PC-9 (cell line): ENCODE measurements at places on chromosomes 7 and 10.

- H3K4me1 ChIP-seq = no peaks in the 10 kb centered on the region
- no peak overlapping the region for H3K27ac ChIP-seq
- no peak overlapping the region for H3K4me3 ChIP-seq
- no peaks in the 10 kb centered on the region for H3K36me3 ChIP-seq
- DNase-seq = no peak
These were observed 680.9 kb upstream of the LRRTM3 start for GRCh38 chr10:66244953-66245352.

DNA sequence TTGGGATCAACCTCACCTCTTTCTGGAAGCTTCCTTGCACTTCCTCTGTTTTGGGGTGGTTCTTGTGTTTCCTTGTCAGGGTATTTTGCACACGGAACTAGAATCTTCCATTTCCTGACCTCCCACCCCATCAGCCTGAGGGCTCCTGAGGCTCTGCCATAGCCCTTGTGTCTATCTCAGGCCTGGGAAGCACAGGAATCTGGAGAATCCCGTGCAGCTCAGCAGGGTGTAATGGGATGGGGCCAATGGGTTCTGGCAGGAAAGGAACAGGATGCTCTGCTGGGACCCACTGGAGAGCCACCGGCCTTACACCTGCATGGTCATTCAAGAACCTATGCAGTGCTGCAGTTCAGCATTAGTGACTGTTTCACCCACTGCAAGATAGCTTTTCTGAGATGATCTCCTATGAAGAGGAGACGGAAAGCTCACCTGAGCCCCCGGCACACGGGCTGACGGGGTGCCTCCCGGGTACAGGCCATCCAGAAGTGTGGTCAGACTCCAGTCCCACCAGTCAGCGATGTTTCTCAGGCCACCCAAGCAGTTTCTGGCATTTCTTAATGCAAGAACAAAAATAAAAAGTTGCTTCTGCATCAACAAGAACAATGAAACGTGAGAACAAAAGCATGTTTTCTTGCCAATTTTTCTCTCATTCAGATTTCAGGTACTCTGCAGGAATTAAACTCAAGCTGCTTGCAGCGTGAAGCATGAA, 133.2 kb downstream of the PKD1L1 start:
- no peak for DNase-seq
- H3K27ac ChIP-seq = no peak overlapping the region
- H3K36me3 ChIP-seq = no peaks in the 10 kb centered on the region
- H3K27me3 ChIP-seq = no peaks in the 10 kb centered on the region
- H3K4me1 ChIP-seq = peaks cover 38% of the 10 kb centered on the region

DNA sequence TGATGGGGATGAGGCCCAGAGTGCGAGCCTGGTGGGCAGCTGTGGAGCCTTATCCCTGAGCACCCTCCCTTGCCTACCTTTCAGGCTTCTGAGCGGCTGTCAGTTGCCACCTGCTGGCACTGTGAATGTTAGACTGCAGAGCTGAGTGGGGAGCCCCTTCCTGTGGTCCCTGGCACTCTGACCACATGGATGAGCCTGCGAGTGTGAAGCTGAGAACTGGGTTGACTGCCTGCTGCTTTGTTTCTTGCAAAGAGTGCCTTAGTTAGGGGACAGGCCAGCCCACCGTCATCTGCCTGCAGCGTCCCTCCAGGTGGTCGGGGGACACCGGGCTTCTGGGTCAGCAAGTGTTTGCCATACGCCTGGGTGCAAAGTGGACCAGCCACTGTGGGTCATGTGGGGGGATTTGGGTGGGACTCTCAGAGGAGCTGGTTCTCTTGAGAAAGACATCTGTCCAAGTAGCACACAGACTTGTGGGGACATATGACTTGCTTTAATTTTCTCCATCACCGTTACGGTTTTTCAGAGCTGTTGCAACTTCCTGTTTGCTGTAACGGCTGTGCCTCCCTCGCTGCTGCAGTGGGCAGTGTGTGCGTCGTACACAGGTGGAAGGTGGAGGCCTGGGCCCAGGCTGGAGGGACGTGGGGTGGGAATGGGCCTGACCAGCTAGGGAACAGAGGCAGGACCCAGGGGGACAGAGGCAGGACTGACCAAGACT, 13.7 kb downstream of the INPP5A start:
- H3K36me3 ChIP-seq = no peaks in the 10 kb centered on the region
- no peaks in the 10 kb centered on the region for H3K4me1 ChIP-seq
- no peak for DNase-seq
- H3K27ac ChIP-seq = no peak overlapping the region

- H3K27ac ChIP-seq = no peak overlapping the region
- DNase-seq = no peak
- no peaks in the 10 kb centered on the region for H3K27me3 ChIP-seq
- no peaks in the 10 kb centered on the region for H3K4me1 ChIP-seq
These were observed 80.7 kb downstream of the FZD1 start for GRCh38 chr7:91344911-91345310.

DNA sequence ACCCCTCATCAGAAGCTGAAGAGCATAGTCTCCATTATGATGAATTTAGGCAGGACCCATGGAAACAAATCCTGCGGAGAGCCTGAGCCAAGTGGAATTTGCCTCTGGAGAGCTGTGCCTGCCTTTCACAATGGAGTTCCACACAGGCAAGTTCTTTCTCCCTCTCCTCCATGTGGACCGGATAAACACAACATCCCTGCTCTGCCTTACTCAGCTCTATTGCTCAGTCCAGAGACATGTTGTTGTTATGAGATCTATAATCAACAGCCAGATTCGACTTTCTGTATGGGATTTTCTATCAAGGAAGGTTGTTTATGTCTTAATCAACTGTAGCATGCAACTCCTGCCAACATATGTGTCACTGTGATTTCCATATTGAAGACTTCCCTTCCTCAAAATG, 59.5 kb upstream of the ELMO1 start:
- no peaks in the 10 kb centered on the region for H3K4me1 ChIP-seq
- H3K4me3 ChIP-seq = no peak overlapping the region
- no peaks in the 10 kb centered on the region for H3K36me3 ChIP-seq
- no peaks in the 10 kb centered on the region for H3K27me3 ChIP-seq
- no peak for DNase-seq
- H3K27ac ChIP-seq = no peak overlapping the region

- no peaks in the 10 kb centered on the region for H3K4me1 ChIP-seq
- no peaks in the 10 kb centered on the region for H3K36me3 ChIP-seq
- no peak overlapping the region for H3K4me3 ChIP-seq
- no peak overlapping the region for H3K27ac ChIP-seq
- DNase-seq = no peak
These were observed 175.7 kb downstream of the LRRN3 start for GRCh38 chr7:111266613-111267012.

- H3K36me3 ChIP-seq = no peaks in the 10 kb centered on the region
- DNase-seq = no peak
- H3K4me3 ChIP-seq = no peak overlapping the region
These were observed 154.9 kb upstream of the TMEM72 start for GRCh38 chr10:44756216-44756615.

- no peak overlapping the region for H3K4me3 ChIP-seq
- H3K27ac ChIP-seq = no peak overlapping the region
- no peaks in the 10 kb centered on the region for H3K27me3 ChIP-seq
- no peak for DNase-seq
These were observed 88.4 kb upstream of the SAMD8 start for GRCh38 chr10:75023074-75023473.

GRCh38 chr7:155669717-155670505, 25.4 kb downstream of the RBM33 start:
- no peak overlapping the region for H3K27ac ChIP-seq
- H3K36me3 ChIP-seq = peaks cover 15% of the 10 kb centered on the region; the same call in 1 of the 2 replicates
- no peak overlapping the region for H3K4me3 ChIP-seq
- no peaks in the 10 kb centered on the region for H3K27me3 ChIP-seq
- H3K4me1 ChIP-seq = no peaks in the 10 kb centered on the region

DNA sequence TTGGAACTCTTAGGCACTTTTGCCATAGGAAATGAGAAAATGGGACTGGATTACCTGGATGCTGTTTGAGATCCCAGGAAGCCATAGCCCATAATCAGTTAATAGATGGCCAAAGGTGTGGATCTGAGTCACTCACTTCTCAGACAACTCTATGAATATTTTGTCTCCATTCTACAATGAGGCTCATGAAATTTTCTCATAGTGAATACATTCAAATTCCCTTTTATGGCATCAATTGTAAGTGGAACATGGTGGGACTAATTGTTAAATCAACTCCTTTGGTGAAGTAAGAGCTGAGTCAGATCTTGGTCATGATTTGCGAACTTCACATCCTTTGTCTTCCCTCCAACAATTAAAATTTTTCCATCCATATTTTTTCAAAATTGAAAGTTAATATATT, 222.1 kb downstream of the ARL4A start:
- no peak for DNase-seq
- no peak overlapping the region for H3K4me3 ChIP-seq
- H3K36me3 ChIP-seq = no peaks in the 10 kb centered on the region
- no peaks in the 10 kb centered on the region for H3K27me3 ChIP-seq
- H3K4me1 ChIP-seq = no peaks in the 10 kb centered on the region

- no peaks in the 10 kb centered on the region for H3K4me1 ChIP-seq
- H3K27me3 ChIP-seq = no peaks in the 10 kb centered on the region
- H3K36me3 ChIP-seq = no peaks in the 10 kb centered on the region
- no peak for DNase-seq
- H3K27ac ChIP-seq = no peak overlapping the region
These were observed 58.1 kb upstream of the KIAA1217 start for GRCh38 chr10:24150853-24151252.

DNA sequence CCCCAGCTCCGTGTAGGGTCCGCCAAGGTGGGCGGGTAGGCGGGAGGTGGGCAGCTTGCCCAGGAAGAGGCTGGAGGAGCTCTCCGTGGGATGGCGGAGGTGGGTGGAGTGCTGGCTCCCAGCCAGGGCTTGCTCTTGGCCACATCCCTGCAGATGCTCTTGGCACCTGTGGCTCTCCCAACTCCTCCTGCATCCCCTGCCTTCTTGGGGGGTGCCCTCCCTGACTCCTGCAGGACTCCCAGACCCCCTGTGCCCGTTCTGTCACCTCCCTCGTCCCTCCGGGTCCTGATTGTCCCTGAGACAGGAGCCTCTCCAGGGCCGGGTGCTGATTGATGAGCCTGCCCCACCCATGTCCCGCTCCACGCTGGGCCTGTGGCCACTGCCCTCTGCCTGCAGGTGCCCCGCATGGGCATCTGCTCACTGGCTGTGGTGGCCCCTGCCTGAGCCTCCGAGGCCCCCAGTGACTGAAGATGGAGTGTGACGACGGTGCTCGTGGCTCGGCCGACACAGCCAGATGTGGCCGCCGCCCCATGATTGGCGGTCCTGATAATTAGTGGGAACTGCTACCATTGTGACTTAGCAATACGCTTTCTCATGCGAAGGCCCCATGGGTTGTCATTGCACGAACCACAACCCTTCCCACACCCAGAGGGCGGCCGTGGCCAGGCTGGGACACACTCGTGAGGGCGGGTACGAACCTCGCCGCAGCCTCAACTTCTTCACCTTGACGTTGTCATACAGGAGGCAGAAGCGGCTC, 23.6 kb downstream of the CFAP46 start:
- H3K4me1 ChIP-seq = no peaks in the 10 kb centered on the region
- H3K27ac ChIP-seq = no peak overlapping the region
- no peak overlapping the region for H3K4me3 ChIP-seq
- peaks cover 14% of the 10 kb centered on the region for H3K27me3 ChIP-seq
- H3K36me3 ChIP-seq = no peaks in the 10 kb centered on the region

DNA sequence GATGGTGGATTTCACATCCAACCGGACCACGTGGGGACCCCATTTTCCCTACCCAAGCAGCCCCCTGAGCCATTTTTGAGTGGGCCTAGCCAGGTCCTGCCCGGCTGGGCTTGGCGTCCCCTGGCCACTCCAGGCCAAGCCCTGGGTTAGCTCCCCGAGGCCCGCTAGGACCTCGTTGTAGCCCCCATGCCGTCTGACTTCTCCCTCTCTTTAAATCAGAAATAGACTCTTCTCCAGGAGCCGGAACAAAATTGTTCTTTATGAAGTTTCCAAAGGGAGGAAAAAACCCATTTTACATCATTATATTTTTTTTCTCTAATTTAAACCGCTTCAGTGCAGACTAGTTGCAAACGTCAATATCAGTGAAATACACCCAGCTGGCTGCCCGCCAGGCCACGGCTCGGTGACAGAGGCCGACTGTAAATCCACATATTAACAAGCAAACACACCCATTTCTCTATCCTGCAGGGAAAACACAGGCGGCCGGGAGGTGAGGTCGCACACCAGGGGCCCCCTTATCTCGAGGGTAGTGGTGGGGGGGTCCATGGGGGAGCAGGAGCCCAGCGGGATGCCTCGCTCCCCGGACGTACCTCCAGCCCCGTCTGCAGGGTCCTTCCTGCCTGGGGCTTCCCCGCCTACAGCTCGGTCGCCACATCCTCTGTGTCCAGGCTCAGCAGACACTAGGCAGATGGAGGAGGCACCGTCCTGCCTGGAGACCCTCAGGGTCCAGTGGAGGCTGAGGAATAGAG, 72.7 kb downstream of the ELFN1 start:
- H3K27ac ChIP-seq = no peak overlapping the region
- DNase-seq = no peak
- H3K4me3 ChIP-seq = no peak overlapping the region
- H3K36me3 ChIP-seq = no peaks in the 10 kb centered on the region
- no peaks in the 10 kb centered on the region for H3K4me1 ChIP-seq
- H3K27me3 ChIP-seq = peaks cover 42% of the 10 kb centered on the region

DNA sequence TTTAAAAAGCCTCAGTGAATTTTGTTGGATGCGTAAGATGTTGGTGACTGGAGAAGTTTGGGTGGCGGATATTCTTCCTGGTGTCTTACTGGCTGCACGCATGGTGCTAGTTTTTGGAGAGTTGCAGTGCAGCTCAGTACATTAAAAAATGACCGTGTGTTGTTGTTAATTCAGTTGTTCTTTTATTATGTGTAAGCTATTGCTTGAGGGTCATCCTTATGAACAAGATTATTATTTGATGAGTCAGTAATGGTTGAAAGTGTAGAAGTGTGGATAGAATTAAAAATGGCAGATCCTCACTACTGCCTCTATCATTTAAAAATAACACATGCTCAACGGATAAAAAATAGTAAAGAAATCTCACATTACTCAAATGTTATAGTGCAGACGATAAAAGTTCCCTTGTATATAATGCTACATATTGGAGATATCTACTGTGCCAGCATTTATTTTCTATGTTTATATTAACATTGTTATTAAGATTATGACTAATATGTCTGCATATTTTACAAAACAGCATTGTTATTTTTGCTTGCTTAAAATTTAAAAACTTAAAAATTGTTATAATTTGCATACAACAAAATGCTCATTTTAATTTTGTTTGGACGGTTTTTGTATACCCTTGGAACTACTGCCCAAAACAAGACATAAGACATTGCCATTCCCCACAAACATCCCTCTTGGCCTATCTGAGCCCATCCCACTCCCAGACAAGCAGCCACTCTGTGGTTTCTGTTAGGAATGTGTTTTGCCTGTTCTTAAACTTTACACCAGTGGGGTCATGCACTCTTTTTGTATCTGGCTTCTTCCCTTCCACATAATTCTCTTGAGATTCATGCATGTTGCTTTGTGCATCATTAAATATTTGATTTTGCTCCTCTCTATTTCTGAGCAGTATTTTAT, 142.0 kb downstream of the DOCK1 start:
- no peaks in the 10 kb centered on the region for H3K4me1 ChIP-seq
- H3K36me3 ChIP-seq = no peaks in the 10 kb centered on the region
- no peak overlapping the region for H3K4me3 ChIP-seq
- H3K27ac ChIP-seq = no peak overlapping the region
- no peak for DNase-seq

- no peak within 1 kb of the TSS for H3K4me3 ChIP-seq
- no peaks in the 10 kb centered on the region for H3K4me1 ChIP-seq
- no peaks in the 10 kb centered on the region for H3K36me3 ChIP-seq
- no peak within 1 kb of the TSS for H3K27ac ChIP-seq
These were observed at the start of gene CLEC5A for GRCh38 chr7:141946796-141947195. Gene CLEC5A, minus strand, starts transcription at chr7:141946974. Its CDS starts 682 bp downstream, at chr7:141946292.

- peaks cover 9% of the 10 kb centered on the region; the same call in 1 of the 2 replicates for H3K4me1 ChIP-seq
- no peak overlapping the region for H3K27ac ChIP-seq
- no peaks in the 10 kb centered on the region for H3K36me3 ChIP-seq
These were observed 79.4 kb downstream of the PDGFA start for GRCh38 chr7:440059-440749.
